SJSA1 (cell line): ENCODE measurements at places on chromosomes 2 and 18. TPM values are rescaled to one million over a fixed set of nuclear protein-coding genes. Genes with fewer than 3 reads are reported as not detected.

- no peak for DNase-seq
These were observed 176.8 kb downstream of the ZEB2 start for GRCh38 chr2:144343145-144343544.

Gene PUS10
- 6.4 and 10.4 TPM in 2 replicates for total RNA-seq

Gene TMEM178A
- total RNA-seq, result 0.13 and 0.41 TPM in 2 replicates

Gene MEP1B
- not detected in 2 replicates for total RNA-seq
